NCI-H1048 (cell line): ENCODE measurements at places on chromosomes 1 and 21.

DNA sequence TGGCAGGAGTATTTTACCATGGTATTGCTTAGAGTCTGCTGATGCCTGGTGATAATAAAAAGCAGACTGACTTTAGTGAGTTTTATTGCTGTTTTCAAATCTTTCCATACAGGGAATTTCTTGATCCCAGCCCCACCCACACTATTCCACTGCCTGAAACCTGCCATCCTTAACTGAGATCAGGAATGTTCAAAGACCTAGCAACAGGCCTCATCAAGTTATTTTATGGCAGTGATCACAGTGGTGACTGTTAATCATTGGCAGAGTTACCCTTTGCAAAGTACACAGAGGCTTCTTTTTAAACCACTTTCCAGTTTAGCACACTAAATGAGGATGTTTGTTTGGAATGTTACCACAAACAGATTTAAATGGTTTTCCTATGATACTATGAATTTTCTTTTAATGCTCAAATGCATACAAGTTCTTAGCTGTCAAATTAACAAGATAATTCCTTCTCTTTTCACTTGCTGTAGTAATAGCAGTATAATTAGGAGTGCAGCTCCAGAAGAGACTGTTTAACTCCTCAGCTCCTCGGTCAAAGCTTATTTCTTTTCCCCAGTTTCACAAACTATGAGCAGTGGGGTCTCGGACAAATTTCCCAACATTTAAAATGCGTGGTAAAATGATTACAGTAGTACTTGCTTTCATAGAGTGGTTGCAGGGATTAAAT lies 69.9 kb upstream of the USP25 start:
- DNase-seq: no peak

DNA sequence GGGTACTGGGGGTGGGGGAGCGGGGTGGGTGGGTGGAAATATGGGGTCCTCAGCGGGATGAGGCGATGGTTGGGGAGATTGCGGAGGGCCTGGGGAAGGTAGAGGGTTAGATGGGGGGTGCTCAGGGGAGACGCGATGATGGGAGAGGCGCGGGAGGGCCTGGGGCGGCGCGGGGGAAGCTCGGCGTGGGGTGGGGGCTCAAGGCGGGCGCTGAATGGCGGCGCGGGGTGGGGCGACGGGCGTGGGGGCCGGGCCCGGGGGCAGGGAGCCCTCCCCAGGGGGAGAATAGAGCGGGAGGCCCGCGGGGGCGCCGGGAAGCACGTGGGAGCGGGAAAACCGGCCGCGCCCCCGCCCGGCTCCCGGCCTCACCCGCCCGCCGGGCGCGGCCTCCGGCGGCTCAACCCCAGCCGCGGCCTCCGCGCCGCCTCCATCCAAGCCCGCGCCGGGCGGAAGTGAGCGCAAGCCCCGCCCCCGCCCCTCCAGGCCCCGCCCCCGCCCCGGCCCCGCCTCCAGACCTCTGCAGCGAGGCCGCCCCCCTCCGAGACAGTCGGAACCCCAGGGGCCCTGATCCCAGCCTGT lies at the start of gene FAAP20:
Gene FAAP20, minus strand, starts transcription at position 454 of the 579 bp plus-strand sequence. Its CDS starts 23 bp downstream, at position 431.
- DNase-seq: peak; percentile 55

DNA sequence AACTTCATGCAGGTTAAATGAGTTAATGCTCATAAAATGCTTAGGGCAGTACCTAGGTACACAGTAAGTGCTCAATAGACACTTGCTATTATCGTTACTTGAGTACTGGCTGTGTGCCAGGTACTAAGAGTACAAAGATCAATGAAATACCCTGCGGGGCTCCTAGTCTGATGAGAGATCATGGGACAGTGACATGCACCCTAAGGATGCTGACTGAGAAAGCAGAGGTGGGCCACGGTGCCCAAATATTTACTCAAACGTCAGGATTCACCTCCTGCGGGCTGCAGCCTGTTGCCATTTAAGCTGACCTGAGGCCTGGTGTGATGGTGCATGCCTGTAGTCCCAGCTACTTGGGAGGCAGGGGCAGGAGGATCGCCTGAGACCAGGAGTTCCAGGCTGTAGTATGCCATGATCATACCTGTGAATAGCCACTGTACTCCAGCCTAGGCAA lies 19.8 kb upstream of the LUZP1 start:
- no peak for DNase-seq

- no peak for DNase-seq
Observed at GRCh38 chr1:103267266-103267665, 158.9 kb upstream of the COL11A1 start.

DNA sequence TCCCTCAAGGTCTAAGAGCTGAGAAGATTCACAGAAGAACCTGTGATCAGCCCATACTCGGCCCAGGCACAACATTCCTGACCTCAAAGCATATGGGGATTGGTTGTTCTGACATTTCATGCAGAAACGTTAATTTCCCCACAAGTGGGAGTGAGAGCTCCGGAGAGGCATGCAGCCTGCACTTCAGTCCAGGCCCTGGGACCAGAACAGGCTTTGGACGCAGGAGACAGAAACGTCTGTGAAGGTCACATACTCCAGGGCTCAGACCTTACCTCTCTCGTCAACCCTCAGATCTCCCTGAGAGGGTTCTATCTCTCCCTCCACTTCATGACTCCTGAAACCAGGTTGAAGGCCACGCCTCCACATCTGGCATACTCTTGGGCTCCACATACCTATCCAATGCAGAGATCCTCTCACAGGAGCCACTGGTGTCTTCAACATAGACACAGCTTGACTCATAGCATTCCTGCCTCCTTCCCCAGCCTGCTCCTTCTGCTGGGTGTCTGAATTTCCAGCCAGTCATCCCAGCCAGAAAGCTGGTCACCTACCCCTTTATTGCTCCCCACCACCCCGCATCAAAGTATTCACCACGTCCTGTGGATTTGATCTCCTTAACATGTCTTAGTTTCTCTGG lies 149.2 kb downstream of the OMA1 start:
- DNase-seq: no peak

DNA sequence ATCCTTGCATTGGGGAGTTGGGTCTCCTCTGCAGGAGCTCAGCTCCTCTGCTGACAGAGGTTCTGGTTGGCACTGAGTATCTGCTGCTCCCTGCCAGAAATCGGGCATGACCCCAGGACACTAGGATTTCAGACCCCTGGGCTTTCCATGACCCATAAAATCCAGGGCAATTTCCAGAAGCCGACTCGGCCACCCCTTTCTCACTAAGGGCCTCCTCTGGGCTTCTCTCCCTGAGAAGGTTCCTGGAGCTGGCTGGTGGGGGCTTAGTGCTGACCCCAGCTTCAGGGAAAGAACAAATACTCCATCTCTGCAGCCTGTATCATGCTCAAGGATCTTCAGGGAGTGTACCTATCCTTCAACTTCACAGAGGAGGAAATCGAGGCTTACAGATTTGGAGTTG lies 603.4 kb downstream of the PTPRU start:
- no peak for DNase-seq

DNA sequence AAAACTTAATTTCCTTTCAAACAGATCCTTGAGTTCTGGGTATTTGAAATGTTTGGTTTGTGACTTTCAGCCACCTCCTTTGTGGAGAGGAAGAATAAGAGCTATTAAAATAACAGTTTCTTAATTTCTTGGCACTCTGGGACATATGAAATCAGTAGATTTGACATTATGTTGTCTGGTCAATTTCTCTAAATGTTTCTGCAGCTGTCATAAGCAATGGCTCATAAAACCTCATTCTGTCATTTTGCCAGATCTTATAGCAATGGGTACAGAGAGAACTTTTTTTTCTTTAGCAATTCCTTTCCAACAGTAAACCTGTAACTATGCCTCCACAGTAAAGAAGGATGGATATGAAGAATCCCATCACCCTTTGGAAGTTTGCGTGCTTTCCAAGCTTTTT lies 52.6 kb downstream of the LAMC1 start:
- no peak for DNase-seq

DNA sequence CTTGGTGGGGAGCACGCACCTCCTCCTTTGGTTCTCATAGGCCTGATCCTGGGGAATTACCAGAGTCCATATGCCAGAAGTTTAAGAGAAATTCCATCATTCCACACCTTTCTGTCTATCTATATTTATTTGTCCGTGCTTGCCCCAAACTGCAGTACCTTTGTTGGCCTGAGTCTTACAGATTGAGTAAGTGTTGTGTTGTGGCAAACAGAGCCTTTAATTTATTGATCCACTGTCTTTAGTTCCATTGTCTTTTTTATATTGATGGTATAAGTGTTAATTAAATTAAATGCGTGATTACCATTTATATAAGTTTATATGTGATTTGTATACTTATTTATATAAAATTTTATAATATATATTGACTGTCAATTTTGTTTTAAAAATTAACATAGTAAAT lies 4.9 kb downstream of the SH3BGR start:
- no peak for DNase-seq

- DNase-seq: no peak
Observed at GRCh38 chr21:46205766-46206162, 21.5 kb upstream of the SPATC1L start.

- DNase-seq: no peak
Observed at GRCh38 chr1:8115769-8116167, 89.7 kb upstream of the ERRFI1 start.

DNA sequence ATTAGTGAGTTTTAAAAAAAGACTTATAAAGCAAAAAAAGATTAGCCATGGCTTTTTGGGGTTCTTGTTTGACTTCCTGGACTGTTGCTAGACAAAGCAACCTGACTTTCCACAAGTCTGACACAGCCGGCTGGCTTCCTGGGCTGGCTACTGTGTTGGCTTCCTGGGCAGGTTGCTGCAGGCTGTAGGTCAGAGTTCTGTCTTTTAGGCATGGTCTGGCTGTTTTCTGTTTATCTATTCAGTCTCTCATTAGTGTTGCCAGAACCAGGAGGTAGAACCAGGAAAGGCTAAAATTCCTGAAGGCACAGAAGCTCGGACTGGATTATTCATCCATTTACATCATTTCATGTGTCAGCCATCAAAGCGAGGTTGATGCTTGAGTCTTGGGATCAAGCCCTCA lies 88.6 kb upstream of the SLC35F3 start:
- DNase-seq: no peak

DNA sequence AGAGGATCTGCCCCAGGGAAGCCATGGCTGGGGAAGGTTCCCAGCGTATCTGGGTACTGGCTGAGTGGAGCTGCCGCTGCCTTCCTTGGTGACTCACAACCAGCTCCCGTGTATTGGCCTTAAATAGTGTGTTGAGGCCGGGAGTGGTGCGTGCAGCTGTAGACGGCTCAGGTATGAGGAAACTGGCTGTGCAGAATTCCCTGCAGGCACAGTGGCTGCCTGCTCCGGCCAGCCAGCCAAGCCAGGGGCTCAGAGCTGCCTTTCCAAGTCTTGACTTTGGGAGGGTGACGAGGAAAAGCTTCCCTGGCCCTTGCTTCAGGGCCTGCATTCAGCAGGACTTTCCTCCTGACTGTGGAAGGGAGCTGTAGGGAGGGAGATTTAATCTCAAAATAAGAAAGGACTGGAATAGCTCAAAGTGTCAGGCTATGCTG lies at the start of gene VTCN1:
Gene VTCN1, minus strand, starts transcription at position 97 of the 431 bp plus-strand sequence. Its CDS starts 72 bp downstream, at position 25.
- DNase-seq: no peak

DNA sequence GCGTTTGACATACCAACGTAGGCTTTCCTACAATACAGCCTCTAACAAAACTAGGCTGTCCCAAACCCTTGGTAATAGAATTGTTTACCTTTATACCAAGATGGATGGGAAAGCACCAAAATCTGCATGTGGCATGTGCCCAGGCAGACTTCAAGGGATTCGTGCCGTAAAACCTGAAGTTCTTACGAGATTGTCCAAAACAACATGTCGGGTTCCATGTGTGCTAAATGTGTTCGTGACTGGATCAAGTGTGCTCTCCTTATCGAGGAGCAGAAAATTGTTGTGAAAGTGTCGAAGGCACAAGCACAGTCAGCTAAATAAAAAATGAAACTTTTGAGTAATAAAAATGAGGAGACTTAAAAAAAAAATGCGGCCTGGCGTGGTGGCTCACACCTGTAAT lies 5.1 kb downstream of the RPS27 start:
- DNase-seq: no peak

DNA sequence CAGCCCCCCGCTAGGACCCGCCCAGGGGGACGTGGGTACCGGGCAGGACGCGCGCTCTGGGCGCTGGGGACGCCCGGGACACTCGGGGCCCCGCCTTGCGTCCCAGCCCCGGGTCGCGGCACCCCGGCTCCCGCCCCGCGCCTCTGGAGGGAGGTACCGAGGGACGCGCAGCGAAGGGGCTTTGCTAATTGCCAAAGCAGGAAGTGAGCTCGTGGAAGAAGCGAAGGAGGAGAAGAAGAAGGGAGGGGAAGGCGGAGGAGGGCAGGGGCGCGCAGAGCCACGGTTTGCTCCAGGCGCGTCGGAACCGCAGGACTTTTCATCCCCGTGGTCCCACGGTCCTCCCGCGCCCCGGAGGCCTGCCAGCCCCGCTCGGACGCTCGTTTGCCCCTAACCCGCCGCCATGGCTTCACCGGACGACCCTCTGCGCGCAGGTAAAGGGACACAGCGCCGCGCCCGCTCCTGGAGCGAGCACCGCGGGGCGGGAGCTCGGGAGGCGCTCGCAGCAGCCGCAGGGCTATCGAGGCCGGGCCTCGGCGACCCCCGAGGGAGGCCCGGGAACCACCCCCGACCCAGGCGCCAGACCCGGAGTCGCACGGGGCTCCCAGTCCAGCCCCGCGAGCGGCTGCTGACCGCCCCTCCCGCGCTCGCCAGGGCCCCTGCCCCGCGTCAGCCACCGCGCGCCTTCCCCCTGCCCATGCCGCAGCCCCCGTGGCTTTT lies 1.3 kb downstream of the EDARADD start:
- DNase-seq: peak; percentile 59

DNA sequence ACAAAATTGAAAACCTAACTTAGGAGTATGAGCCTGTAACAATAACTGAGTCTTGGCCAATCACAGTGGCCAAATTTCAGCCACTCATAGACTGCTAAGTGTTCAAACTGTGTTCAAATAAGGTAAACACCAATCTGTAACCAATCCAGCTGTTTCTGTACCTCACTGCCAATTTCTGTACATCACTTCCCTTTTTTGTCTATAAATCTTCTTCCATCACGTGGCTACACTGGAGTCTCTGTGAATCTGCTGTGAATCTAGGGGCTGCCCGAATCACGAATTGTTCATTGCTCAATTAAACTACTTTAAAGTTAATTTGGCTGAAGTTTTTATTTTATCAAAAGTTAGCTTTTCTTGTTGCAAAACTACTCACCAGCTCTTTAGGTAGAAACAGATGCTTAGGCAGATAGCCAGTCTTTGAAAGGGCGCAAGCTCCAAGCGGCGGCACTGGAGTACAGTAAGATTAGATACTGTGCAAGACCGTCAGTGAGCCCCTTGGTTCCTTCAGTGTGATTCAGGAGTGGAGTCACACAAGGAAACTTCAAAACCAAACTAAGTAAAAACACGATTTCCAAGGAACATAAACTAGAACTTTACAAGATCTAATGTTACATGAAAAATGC lies 43.2 kb upstream of the ADGRL2 start:
- no peak for DNase-seq

DNA sequence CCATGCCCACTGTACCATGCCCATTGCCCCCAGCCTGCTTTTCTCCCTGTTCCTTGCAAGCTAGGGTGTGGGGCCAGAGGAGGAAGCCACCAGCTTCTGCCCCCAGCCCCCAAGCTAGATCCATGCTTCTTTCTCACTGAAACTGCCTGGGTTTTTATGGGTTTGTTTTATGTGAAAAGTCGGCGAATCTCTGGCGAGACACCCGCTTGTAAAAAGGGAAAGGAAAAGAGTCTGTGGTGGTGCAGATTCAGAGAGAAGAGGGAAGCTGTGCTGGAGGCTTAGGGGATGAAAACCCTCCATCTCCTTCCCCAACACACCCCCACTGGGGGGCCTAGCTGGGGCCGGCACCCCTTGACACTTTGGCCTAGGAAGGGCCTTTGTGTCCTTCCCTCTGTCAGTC lies 26.2 kb downstream of the GRHL3 start:
- DNase-seq: no peak

- DNase-seq: no peak
Observed at GRCh38 chr1:4494027-4494426, 160.4 kb upstream of the AJAP1 start.

- no peak for DNase-seq
Observed at GRCh38 chr1:245837718-245838117, 669.4 kb downstream of the SMYD3 start.
